ENCODE measurements at places on chromosomes 5 and 9. TPM values are rescaled to one million over a fixed set of nuclear protein-coding genes. Genes with fewer than 3 reads are reported as not detected.

Gene CENPK
- 1.4 TPM for total RNA-seq

Gene ZNF366
- total RNA-seq, result not detected

Gene MCC
- 62.4 TPM for total RNA-seq

Gene SNX24
- 16.8 TPM for total RNA-seq

Gene SLC45A2
- total RNA-seq, result 0.09 TPM

Gene MARCHF11
- total RNA-seq, result not detected

Gene RPS14
- total RNA-seq, result 3,861 TPM
